ENCODE measurements at places on chromosomes 3 and 15.

DNA sequence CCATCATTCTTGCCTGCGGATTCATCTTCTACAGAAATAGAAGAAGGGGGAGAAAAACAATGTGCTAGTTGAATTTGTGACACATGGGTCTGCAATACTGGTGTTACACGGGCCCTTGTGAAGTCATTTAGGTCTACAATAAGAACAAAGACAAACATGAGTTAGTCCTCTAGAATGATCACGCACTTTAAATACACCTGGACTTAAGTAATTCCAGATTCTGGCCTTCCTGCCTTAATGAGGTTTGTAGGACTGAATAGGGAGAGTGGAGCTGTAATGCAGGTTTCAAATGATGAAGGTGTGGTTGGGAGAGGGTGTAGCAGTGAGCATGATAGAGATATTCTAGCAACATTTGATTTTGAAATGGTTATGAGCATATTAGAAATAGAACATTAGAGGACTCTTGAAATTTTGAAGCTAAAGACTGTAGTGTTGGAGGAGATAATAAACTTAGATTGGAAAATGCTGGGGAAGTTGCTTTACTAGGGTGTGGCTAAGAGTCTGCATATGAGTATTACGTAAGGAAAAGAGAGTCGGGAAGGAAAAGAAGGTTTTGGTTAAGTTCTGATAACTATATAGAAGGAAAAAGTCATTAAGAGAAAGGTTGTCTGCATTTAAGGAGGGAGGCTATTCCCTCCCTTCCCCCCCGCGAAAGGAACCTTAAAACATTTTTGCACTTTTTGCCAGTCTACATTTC lies 606 bp downstream of the EIF2A start:
- no peak for DNase-seq

GRCh38 chr3:106635271-106635670 lies 742.0 kb upstream of the CCDC54 start:
- DNase-seq = no peak

DNA sequence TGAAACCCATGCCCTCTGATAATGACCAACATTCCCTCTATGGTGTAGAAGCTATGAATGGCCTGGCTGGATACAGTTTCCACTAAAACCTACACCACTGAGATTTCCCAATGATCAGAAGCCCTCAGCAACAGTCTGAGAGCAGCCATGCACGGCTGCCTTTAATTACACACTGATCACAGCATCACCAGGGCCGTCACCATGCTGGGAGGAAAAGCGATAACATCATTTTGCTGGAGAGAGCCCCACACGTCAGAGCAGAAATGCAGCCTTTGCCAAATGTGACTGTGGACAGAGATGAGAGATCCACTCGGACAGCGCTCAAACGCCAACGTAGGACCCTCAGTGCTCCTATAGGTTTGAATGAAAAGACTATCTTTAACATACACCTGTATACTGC lies 135.0 kb downstream of the XXYLT1 start:
- DNase-seq = no peak

GRCh38 chr15:68537097-68537496 lies 41.7 kb upstream of the CORO2B start:
- no peak for DNase-seq

DNA sequence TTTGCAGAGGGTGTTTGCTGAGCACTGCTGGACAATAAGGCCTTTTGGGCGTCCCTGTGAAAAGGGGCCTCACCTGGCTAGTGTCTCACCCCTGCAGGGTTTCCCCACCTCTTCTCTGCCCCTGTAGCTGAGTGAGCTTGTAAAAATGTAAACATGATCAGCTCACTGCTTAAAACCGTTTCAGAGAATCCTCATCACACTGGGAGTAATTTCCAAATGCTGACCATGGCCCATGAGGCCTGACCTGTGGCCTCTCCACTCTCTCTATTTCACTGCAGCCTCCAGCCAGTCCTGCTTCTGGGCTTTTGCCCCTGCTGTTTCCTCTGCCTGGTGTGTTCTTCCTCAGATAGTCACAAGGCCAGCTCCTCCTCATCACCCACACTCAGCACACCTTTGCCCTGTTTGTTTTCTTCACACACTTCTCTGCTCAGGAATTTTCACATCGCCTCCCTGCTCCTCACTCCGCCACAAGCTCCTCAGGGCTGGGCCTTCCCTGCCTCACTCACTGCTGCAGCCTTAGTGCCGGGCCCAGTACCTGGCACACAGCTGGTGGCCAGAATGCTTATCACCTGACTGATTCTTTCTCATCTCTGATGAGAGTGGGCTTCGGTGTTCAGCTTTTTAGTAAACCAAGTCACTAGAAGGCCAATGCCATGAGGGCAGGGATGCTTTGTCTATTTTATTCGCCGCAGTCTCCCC lies 79.3 kb upstream of the SEC13 start:
- no peak for DNase-seq

DNA sequence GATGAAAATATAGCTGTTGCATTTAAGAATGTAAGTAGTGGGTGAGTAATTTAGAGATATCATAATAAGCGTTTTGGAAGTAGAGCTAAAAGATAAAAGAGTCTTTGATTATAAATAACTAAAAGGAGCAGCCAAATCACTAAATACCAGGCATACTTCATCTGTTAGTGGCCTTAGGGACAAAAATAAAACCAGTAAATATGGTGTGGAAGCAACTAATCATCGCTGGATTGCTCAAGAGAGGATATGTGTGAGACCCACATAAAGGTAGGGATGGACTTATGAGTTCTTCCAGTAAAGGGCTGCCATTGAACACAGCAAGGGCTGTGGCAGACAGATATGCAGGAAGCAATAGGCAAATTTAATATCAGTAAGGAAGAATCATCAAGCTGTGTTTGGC lies 356.2 kb downstream of the CNTN4 start:
- no peak for DNase-seq

- DNase-seq = no peak
Measured at GRCh38 chr3:42130007-42130328, 38.8 kb downstream of the TRAK1 start.

GRCh38 chr3:168096210-168096652 lies 507 bp upstream of the GOLIM4 start:
- DNase-seq = peak; percentile 24

DNA sequence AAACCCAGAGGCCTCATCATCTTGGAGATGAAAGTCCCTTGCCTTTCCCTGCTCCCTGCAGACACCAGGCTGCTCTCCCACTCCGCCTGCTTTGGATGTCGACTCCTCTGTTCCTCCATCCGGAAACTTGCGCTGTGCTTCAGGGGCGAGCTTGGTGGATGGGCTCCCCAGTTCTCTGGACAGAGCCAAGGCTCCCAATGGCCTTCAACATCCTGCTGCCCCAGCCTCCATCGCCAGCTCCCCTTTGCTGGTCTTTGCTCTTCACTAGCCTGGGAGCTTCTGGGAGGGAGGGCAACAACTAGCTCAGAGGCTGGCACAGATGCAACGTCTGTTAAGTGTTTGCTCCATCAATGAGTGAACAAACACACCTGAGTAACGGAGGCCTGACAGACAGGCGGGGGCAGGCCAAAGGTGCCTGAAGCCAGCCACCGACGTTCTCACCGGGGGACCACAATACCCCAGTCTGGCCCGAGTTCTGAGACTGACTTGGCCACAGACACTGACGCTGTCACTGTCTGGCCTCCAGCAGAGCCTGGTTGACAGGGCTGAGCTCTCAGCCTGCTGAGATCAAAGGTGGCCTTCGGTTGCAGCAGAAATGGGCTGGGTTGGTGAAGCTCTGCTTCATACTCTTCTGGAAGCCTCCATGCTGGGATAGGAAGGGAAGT lies 39.0 kb downstream of the RGMA start:
- no peak for DNase-seq

GRCh38 chr3:170564664-170565063 lies 21.2 kb downstream of the SLC7A14 start:
- DNase-seq = no peak

DNA sequence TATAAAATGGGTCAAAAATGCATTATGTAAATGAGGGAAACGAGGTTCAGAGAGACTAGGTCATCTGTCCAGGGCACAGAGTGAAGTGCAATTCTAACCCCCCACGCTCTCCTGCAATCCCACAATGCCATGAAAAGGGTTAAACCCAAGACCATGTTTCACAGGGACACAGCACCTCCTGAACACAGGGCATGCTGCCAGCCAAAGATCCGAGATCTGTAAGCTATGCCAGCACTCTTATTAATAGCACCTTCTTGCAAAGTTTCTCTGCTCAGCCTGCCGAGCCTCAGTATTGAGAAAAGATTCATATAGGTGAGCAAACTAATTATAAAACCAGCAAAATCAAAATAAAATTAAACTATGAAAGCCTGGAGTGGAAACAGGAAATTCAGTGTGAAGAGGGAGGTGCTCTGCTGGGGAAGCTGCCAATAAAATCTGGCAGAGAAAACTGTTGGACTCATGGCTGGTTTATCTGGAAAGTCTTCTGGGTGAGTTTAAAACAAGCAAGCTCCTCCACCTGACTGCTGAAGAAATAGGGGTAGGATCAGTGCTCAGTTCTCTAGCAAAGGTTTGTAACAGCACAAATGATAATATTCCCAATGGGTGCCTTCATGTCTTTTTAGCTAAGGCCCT lies 50.3 kb downstream of the LRIG1 start:
- DNase-seq = peak; percentile 33

DNA sequence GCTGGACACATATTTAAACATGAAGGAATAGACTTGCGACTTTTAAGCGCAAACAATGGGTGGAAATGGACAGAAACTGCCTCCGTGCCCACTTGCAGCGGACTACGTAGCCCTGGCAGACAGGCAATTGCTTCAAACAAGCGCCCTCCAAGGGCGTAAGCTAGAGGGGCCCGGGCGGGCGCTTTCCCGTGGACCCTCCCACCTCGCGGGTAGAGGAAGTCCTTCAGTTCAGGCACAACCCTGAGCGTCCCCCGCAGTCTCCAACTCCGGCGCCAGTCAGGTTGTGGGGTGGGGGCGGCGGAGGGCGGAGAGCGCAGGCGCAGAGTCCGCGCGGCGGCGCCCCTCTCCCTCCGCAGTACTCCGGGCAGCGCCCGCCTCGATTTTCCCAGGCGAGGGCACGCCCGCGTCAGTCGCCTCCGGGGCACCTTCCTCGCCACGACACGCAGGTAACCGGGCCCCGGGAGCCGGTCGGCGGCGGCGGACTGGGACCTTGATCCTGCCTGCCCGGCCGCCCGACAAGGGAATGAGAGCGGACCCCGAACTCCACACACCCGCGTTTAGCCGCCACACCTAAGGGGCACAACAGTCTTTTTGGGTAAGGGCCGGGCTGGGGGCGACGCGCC lies at the start of gene SLC35G2:
Gene SLC35G2, plus strand, starts transcription at position 358 of the 623 bp plus-strand sequence. CDS start 35,335 bp downstream, outside the sequence.
- DNase-seq = peak; percentile 60

DNA sequence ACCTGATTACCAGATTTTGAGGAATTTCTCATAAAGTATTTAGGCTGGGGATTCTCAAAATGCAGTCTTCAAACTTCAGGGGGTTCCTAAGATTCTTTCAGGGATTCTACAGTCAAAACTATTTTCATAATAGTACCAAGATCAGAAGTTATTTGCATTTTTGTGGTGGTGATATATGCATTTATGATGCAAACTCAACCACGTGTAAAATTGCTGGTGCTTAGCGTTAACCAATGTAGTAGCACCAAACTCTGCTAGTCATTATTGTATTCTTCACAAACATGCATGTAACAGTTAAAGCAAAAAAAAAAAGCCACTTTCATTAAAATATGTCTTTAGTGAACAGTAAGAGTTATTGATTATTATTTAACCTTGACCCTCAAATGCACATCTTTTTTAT lies 274.9 kb upstream of the DNAJC19 start:
- no peak for DNase-seq

DNA sequence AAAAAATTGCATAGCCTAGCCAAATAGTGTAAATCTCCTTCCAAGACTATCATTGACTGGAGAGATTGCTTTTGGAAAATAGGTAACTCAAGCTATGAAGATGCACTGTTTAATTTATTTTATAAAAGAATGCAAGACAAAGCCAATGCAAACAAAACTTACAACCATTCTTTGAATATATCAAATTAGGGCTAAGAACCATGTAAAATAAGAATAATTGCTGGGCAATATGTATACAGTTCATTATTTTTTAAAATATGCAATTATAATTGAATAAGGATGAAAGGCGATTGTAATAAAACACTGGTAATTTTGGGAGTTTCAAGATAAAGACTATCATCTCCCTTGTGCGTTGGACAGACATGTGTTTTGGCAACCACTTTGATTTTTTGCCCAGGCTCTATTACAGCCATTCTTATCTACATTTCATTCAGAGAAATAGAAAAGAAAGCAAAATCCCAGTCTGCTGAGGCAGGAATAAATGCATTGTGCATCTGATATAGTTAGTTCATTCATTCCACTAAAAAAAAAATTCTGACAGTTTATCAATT lies 242.3 kb upstream of the ROBO1 start:
- DNase-seq = no peak

DNA sequence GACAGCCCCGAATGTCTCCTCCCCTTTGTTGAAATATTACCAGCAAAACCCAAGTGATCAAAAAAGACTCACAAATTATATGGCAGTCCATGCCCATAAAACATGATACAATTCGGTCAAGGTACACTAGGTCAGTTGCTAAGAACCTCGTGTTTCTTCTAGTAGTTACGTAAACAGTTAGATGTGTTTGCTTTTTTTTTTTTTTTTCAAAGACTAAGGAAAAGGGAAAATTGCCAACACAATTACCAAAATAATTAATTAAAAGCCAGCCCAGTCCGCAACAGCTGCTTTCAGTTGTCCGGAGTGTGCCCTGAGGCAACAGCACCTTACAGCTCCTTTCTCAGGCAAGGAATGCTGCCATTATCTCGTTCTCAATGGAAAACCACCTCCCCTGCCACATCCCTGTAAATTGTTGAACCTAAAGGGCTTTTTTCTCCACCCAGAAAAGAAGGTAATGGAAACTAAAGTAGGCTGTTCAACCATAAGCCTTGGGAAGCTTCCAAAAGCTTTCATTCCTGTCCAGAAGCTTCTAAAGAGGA lies 129.2 kb upstream of the TSC22D2 start:
- DNase-seq = no peak

DNA sequence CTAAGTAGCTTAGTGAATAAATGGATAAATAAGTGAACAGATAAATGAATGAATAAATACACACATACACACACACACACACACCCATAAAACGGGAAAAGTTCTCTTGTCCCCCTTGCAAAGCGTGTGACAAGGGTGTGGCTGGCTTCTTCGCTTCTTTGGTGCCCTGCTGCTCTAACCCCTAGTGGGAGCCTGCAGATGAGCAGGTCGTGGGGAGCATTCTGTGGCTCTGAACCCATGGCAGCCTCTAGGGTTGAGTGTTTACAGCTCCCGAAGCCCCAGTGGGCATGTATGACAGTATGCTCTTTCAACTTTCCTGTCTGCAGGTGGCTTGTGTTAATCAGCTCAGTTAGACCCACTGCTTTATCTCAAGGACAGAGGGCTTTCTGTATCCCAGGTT lies 582.3 kb downstream of the EDEM1 start:
- DNase-seq = no peak

- DNase-seq = no peak
Measured at GRCh38 chr3:38110314-38111050, 26.4 kb downstream of the ACAA1 start.

GRCh38 chr3:11244121-11244677 lies 28.0 kb upstream of the ATG7 start:
- DNase-seq = no peak

- DNase-seq = no peak
Measured at GRCh38 chr3:105842943-105843342, 25.9 kb downstream of the CBLB start.

All from caudate nucleus (tissue), 63 donors.